CD4-positive, alpha-beta T cell (primary cell): ENCODE measurements at places on chromosomes 7 and 10.

DNA sequence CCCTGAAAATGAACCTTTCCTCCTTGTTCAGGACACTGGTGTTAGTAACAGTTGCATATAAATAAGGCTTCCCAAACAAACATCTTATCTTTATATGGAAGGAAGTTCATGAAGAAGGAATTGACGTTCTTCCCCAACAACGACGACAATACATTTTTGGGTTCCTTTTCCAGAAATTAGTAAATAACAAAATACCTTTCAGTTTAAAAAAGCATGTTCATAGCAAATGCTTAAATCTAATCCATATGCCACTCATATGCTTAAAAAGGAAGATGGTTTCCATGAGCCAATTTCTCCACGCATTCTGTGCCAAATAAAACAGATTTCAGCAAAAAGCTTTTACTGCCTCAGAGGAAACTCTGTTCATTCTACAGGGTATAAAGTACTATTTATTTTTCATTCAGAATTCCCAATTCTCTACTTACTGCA, 182.6 kb downstream of the COBL start:
- DNase-seq: no peak

DNA sequence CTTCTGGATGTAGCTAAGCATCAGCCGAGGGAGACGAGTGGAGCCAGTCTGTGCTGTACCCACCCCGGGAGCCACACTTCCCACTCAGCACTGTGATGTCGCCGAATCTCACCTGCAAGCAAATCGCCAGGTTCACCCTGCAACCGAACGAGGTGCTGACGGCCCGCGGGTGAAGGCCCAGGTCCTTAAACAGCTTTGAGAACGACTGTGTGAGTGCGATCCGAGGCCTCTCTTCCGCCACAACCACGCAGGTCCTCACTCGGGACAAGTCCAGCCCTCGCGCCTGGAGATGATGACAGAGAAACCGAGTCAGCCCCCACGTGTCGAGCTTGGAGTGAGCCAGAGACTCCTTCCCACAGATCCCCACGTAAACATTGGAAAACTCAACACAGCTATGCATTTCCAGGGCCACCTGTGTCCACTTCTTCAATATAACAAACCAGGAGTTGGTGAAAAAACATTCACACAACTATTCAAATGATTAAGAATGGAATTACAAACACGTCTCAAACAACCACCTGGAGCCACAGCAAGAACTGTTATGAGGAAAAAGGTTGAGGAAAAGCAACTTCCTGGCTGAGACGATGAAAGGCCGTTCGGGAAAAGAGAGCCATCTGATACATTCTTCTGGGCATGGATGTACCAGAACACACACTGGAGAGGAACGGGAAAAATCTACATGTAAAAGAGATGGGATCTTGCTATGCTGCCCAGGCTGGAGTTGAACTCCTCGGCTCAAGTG, 191.8 kb downstream of the ZMYND11 start:
- no peak for DNase-seq

- DNase-seq: no peak
These were observed 151.1 kb downstream of the ACTR3B start for GRCh38 chr7:152910545-152911225.

DNA sequence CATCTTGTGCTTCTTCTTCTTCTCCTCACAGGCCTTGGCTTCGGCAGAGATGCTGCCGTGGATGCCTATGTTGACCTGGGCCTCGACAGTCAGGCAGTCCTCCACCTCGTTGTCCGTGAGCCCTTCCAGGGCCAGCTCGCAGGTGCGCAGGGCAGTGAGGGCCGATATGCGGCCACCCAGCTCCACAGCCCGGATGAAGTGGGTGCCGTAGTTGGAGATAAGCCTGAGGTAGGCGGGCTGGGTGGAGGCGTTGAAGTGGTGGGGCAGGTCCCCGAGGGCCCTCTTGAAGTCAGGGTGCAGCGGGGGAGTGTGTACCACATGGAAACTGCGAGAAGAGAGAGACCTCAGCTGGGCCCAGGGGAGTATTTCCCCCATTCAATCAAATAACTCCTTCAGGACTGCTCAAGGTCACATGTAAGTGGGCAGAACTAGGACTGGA, 3.7 kb downstream of the PRF1 start:
- no peak for DNase-seq

- DNase-seq: no peak
These were observed 20.7 kb upstream of the SRGN start for GRCh38 chr10:69067189-69067588.

- no peak for DNase-seq
These were observed 97.0 kb downstream of the HGF start for GRCh38 chr7:81672872-81673271.

DNA sequence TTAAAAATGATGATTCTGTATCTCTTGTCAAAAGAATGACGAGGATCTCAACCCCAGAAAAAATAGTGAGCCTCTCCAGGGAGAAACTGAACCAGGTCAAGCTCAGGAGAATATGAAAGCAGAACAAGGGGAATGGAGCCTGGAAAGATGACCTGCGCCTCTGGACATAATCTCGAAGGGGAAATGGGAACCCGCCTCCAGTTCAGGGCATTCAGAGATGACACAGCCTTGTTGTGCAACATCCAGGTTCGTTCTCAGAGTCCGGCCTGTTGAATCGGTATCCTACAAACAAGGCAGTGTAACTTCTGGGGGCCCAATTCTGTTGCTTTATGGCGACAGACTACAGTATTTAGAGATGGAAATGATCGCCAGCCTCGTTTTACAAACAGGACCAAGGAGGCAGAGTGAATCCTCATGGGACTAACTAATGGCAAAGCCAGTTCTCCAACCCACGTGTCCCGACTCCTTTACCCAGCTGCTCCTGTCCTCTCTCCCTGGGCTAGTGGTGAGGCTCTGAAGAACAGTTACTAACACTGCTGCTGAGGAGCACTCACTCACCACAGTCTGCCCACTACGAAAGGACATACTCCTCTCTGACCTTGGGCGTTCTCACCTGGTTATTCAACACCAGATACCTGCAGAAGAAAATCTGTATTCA, 67.6 kb downstream of the JAZF1 start:
- DNase-seq: no peak

GRCh38 chr10:74548676-74549075, 277.7 kb upstream of the KAT6B start:
- no peak for DNase-seq

GRCh38 chr7:22582863-22583622, 83.1 kb upstream of the STEAP1B start:
- no peak for DNase-seq
